ENCODE measurements at places on chromosomes 4 and X.

- DNase-seq, result peak; percentile 97
These were observed at the start of gene NOCT for GRCh38 chr4:139015269-139015947. Gene NOCT (plus strand): TSS chr4:139015781. CDS start chr4:139015982, 201 bp downstream.

GRCh38 chrX:19728915-19729314 is 158.5 kb downstream of the SH3KBP1 start:
- DNase-seq, result no peak

DNA sequence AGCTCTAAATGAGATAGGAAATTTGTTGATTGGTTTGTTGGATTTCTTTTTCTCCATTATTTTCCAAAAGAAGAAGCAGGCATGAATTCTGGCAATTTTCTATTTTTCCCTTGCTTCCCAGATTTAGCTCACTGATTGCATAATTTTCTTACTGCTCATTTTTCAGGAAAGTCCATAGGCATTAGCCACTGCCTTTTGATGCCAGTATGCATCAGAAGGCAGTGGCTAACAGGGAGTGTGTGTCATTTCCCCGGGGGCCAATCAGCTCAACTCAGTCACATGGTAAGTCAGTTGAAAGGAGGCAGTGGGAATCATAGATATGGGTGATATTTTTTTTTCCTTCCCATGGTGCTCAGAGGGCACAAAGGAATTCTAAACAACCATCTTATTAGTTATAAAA is 156.7 kb downstream of the TRIML1 start:
- no peak for DNase-seq

GRCh38 chrX:112846187-112846586 is 5.6 kb upstream of the AMOT start:
- DNase-seq, result no peak

DNA sequence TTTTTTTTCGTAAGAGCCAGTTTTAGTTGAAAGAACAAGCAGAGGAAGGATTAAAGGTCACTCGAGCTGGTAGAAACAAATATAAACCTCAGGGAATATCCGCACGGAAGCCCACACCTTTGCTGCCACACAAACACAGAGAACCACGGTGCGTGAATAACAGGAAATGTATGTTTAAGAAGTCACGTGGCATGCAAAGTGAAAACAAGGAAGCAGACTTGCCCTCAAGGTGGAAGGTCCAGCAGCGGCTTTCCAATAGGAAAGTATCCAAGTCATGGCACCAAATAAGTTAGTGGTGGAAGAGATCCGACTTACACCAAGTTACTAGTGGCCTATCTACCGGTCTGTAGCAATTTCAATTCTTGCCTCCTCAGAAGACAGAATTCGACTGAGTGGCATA is 215.5 kb downstream of the HHIP start:
- no peak for DNase-seq

GRCh38 chr4:77349364-77349763 is 192.4 kb downstream of the CCNG2 start:
- DNase-seq, result no peak

- DNase-seq, result no peak
These were observed 9.4 kb downstream of the NPY5R start for GRCh38 chr4:163353054-163353453.

DNA sequence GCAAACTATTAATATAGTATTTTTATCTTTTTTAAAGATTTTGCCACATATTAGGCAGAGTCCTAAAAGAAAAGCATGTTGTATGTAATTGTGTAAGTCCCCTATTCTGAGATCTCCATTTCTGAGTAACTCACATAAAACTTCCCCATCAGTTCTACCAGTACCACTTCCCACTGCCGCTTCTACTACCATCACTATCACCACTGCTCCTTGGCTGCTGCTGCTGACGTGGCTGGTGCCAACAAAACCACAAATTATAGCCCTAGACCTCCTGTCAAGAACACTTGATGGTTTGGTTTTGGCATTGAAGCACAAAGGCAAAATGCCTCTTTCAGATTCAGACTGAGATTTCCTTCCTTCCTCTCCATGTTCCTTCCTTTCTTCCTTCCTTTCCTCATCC is 106.4 kb downstream of the MMRN1 start:
- no peak for DNase-seq

DNA sequence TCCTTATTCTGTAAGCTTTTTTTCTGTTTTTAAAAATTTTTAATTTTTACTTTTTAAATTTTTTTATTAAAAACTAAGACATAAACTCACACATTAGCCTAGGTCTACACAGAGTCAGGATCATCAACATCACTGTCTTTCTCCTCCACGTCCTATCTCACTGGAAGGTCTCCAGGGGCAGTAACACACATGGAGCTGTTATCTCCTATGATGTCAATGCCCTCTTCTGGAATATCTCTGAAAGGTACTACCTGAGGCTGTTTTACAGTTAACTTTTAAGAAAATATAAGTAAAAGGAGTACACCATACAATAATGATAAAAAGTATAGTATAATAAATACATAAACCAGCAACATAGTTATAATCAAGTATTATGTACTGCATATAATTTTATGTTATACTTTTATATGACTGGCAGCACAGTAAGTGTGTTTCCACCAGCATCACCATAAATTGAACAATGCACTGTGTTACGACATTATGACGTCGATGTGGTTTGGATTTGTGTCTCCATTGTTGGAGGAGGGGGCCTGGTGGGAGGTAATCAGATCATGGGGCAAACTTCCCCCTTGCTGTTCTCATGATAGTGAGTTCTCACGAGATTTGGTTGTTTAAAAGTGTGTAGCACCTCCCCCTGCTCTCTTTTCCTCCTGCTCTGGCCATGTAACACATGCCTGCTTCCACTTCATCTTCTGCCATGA is 21.3 kb downstream of the IL15 start:
- no peak for DNase-seq

Measured in GM13977 (cell line).